ENCODE measurements at places on chromosomes 4 and X.
A peak's percentile ranks its signal among the peaks of the same experiment; 100 is the strongest.

GRCh38 chr4:139656614-139657486, 8.8 kb upstream of the MGST2 start:
- peak; percentile 71 for DNase-seq

DNA sequence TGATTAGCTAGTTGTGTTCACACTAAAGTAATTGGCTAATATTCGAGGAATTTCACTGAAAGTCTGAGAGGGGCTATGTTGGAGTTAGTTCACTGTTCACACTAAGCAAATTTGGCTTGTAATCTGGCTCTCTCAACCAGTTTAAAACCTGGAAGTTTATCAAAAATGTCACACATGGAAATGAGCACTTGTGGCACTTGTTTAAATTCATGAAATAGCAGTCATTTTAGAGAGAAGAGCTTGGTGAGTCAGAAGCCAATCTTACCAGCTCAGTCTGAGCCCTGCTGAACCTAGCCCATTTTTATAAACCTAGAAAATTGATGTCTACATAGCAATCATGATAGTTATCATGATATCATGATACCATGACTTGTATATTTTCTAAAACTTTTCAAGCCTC, 90.7 kb upstream of the JADE1 start:
- no peak for DNase-seq

DNA sequence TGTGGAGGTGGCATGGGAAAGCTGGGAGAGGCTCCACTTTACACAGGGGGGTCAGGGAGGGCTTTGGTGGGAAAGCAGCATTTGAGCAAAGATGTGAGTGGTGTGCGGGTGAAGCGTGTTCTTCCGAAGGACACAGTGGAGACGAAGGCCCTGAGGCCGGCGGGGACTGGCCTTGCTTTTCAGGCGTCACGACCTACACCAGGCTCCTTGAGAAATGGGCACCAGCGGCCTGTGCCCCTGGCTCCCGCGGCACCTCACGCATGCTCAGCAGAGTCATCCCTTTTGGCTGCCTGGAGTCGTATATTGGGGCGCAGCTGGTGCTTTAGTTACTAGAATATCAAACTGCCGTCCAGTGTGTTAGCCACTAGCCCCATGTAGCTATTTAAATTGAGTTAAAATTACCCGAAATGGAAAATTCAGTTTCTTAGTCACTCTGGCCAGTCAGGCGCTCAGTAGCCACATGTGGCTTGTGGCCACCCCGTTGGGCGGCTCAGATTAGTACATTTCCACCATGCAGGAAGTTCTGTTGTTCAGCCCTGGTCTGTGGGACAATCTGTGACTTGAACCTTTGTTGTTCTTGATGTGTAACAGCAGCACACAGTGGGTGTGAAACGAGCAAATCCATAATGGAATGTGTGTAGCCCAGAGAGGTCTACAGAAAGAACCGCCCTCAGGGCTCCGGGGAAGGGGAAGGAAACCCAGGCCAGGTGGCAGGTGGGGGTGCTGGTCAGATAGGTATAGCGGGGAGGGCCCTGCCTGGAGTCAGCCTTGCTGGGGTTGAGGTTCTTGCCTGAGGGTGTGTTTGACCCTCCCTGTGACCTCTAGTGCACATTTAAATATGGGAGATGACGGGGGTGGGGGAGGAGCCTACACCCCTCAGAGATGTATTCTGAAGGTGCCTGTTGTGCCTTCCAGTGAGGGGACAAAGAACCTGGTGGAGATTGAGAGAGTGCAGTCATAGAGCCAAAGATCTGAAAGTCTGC, 30.4 kb downstream of the TBC1D14 start:
- DNase-seq: peak; percentile 89

- no peak for DNase-seq
Observed at GRCh38 chrX:13864264-13864663, 47.4 kb upstream of the GPM6B start.

DNA sequence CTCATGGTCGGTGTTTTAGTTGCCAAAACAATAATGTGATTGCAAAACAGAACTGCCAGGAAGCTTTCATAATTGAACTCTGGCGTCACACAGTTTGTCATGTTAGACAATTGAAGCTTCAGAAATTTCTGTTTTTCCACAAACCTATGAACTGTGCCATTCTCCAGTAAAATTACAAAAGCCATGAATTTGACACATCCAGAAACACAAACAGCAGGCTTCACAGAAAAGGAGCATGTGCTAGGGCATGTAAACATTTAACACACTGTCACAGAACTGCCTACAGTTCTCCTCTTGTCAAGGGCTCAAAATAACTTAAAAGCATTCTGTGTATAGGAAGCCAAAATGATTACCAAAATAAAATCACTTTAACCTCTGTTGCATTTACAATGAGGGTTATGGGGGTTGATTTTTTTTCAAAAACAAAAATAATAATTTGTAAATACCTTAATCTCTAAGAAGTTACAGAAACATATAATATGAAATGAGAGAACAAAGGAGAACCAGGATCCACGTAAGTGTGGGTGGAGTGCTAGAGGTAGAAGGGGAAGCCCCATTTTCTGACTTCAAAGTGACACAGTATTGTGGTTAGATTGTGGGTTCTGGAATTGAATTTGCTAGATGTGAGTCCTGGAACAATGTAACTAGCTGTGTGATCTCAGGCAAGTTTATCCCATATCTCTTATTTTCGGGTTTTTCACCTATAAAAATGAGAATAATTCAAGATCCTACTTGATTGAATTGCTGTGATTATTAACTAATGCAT, 295.0 kb downstream of the CENPC start:
- peak; percentile 25 for DNase-seq

- DNase-seq: no peak
Observed at GRCh38 chrX:37078434-37078703, 70.2 kb downstream of the FAM47C start.

- DNase-seq: no peak
Observed at GRCh38 chr4:146329050-146329716, 114.8 kb downstream of the REELD1 start.
